ENCODE measurements at places on chromosomes 7 and 10.

DNA sequence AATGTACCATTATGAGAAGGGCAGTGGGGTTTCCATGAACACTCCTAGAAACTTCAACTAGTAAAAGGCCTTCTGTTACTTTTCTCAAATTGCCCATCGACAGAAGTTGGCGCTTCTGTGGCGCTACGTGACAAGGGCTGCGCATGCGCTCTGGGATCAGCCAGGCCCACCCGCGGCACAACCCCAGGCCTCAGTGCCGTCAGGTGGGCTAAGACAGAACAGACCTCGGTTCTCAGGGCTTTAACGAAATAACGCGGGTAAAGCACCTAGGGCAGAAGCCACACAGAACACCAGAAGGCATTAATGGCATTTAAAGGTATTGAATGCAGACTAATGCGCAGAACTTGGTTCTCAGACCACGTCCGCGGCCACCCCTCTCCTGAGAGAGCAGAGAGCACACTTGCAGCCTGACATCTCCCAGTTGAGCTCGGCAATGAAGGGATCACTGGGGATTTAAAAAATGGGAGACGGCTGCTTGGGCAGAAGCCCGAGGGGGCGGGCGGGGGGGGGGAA is 67.6 kb upstream of the CTNNA3 start:
- DNase-seq, result peak; percentile 7

- no peak for DNase-seq
These were observed 151.5 kb downstream of the JAZF1 start for GRCh38 chr7:28029051-28029450.

DNA sequence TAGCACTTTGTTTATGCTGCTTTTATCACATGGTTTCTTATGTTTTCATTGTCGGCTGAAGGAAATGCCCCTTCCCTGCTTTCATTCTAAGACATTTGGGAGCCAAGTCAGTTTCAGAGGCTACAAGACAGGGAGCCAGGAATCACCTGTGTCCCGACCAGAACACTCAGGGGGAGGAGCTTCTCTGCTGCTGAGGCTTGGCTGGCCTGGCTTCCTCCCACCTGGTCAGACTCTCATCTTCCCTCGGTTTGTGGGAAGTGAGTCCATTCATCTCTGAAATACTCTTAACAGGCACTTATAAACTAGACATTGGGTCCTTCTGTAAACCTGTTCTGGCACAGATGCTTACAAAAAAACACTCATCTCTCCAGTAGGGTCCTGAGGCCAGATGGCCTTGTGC is 19.6 kb upstream of the GOLGA7B start:
- DNase-seq, result no peak

GRCh38 chr10:95793401-95794045 is 37.6 kb downstream of the ENTPD1 start:
- DNase-seq, result no peak

DNA sequence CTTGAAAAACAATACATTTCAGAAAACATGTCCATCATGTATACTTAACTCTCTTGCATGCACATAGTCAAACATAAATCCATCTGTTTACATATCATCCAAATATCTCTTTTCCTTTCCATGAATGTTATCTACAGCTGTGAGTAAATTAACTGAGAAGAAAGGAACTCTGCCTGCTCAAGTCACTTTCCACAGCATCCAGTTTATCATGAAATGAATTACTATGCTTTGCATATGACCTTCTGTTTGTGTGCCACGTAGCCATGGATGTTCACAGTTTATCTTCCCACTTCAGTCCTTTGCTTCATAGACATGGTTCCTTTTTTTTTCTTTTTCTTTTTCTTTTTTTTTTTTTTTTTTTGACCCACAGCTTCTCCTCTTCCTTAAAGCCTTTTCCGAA is 39.6 kb downstream of the BZW2 start:
- DNase-seq, result no peak

GRCh38 chr7:18459484-18460245 is 35.9 kb upstream of the HDAC9 start:
- no peak for DNase-seq

DNA sequence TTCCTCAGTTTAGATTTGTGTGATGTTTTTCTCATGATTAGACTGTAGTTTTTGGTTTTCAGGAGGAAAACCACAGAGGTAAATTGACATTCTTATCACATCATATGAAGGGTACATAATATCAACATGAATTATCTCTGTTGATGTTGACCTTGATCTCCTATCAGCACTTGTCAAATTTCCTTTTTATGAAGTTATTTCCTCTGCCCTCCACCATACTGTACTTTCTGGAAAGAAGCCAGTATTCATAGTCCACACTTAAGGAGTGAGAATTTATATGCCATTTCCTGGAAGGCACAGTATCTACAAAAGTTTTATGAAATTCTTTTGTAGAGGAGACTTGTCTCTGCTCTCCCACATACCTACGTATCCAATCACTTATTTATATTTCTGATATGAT is 807.2 kb upstream of the MBL2 start:
- no peak for DNase-seq

DNA sequence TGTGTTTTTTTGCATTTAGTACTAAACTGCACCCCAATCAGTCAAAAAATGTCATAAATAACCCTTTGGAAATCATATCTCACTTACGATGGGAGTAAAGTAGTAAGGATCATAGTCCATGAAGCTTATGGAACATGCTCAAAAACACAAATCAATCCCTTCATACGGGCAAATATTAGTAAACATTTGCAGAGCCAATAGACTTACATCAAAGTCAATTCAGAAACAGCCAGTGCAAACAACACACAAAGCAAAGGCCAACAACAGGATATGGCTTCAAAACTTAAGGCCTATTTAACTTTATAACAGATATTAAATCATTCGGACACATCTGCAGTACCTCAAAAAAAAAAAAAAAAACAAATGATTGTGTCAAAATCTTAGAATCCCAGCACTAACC is 32.1 kb downstream of the SGCE start:
- no peak for DNase-seq

- no peak for DNase-seq
These were observed 63.2 kb upstream of the PODXL start for GRCh38 chr7:131619336-131620305.

DNA sequence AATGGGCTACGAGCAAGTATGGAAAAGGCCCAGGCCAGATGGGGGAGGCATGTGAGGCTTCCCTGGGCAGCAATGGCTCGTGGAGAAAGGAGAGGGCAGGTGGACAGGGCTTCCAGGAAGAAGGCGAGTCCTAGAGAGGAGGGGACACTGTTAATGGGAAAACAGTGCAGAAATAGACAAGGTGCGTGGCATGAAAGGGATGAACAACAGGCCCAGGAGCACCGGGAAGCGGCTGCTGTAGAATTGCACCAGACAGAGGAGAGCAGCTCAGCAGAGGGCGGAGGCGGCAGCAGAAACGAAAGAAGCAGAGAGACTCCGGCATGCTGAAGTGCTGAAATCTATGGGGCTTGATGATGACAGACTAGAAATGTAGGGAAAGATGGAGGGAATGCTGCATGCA is 102.1 kb downstream of the PIP4K2A start:
- DNase-seq, result no peak

DNA sequence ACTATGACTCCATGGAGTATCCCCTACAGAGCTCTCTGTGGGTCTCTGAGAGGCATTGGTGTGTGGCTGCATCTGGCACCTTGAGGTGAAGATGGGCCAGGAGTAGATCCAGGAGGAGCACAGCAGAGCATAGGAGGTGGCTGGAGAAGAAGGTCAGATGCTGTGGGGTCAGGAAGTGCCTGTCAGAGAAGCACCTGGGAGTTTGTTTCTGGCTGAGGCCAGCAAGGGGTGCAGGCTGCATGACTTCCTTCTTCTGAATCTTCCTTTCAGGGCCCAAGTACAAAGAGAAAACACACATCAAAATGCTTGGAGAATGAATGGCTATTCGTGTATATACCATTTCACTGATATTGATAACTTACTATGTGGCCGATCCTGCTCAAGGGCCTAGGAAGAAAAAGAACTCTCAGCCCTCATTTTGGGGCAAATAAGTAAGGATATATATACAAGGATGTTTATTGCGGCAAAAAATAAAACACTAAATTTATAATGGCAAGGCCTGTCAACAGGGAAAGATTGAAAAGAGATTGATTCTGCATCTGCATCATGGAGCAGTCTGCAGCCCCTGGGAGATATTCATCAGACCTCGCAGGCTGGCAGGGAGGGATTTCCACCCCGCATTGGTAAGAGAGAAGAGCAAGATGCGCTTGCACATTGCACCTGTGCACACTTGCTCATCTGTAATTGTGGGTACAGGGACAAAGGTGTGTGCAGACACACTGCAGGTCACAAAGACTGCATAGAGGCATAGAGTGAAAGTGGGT is 39.2 kb downstream of the PTPRE start:
- no peak for DNase-seq

Data from AG04450 (cell line).